ENCODE measurements at places on chromosomes 7 and 10. TPM values are rescaled to one million over a fixed set of nuclear protein-coding genes. Genes with fewer than 3 reads are reported as not detected.

- H3K27ac ChIP-seq: no peak overlapping the region
- H3K4me1 ChIP-seq: no peaks in the 10 kb centered on the region
- H3K36me3 ChIP-seq: no peaks in the 10 kb centered on the region
- DNase-seq: no peak
- no peaks in the 10 kb centered on the region for H3K27me3 ChIP-seq
- no peak overlapping the region for H3K4me3 ChIP-seq
Measured at GRCh38 chr10:96446966-96447596, 66.6 kb downstream of the TLL2 start.

DNA sequence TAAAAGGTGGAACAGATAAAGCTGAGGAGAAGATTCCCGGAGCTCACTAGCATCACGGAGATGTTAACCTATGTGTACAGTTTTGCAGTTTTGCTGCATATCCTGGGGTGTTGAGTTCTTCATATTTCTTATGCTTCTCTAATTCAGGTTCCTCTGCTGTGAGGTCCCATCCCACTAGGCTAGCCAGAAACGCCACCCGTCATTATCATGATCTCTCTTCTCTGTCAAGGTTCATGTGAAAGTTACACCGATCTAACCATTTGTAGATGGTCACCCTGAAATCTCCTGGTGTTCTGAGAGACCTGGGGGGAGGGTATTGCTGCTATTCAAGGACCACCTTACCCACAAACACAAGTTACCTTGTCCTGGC lies 136.3 kb downstream of the CCDC71L start:
- DNase-seq: no peak
- no peak overlapping the region for H3K4me3 ChIP-seq
- no peaks in the 10 kb centered on the region for H3K36me3 ChIP-seq
- H3K27me3 ChIP-seq: peaks cover 16% of the 10 kb centered on the region
- peak overlapping the region; percentile 12 for H3K27ac ChIP-seq

- H3K4me1 ChIP-seq: peaks cover 22% of the 10 kb centered on the region
- peaks cover 2% of the 10 kb centered on the region for H3K36me3 ChIP-seq
- H3K27me3 ChIP-seq: peaks cover 44% of the 10 kb centered on the region
- DNase-seq: peak; percentile 13
Measured at GRCh38 chr7:1593091-1593866, 23.4 kb upstream of the PSMG3 start.

DNA sequence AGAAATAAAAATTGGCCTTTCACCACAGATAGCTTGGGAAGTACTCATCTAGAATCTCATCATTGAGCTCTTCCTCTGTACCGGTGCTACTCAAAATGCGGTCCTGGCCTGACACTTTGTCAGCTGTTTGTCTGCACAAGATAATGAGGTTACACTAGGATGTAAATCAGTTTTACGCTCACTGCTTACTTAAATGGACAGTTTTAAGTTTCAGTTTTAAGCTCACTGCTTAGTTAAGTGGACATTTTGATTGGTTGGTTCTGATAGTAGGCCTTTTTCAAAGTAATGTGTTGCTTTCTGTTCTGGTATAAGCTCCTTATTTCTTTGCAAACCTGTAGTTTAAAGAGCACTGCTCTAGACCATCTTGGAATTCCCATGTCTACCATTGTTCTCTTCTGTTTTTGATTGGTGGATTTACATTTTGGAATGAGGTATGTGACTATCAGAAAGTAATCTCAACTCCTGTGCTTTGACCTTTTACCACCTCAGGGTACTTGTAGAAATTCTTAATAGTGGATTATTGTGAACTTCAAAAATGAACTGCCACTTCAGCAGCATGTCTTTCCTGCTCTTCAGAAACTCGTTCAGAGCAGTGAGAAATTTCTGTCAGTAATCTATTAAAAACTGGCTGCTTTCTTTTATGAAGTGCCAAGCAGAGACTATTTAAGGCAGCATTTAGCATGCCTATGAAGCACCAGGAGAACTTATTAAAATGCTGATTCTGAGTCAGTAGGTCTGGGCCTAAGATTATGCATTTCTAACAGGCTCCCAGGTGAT lies 55.0 kb downstream of the C1GALT1 start:
- no peak overlapping the region for H3K4me3 ChIP-seq
- no peaks in the 10 kb centered on the region for H3K27me3 ChIP-seq
- peaks cover 14% of the 10 kb centered on the region for H3K36me3 ChIP-seq

- no peaks in the 10 kb centered on the region for H3K36me3 ChIP-seq
- H3K4me1 ChIP-seq: no peaks in the 10 kb centered on the region
- H3K27me3 ChIP-seq: peaks cover 22% of the 10 kb centered on the region
- no peak for DNase-seq
- no peak overlapping the region for H3K4me3 ChIP-seq
Measured at GRCh38 chr10:77768039-77768438, 130.4 kb upstream of the KCNMA1 start.

- no peak overlapping the region for H3K4me3 ChIP-seq
- H3K4me1 ChIP-seq: peaks cover 3% of the 10 kb centered on the region
- peak; percentile 39 for DNase-seq
- no peaks in the 10 kb centered on the region for H3K36me3 ChIP-seq
Measured at GRCh38 chr10:43671659-43672531, 23.2 kb upstream of the ZNF32 start.

- H3K27me3 ChIP-seq: no peaks in the 10 kb centered on the region
- H3K27ac ChIP-seq: no peak overlapping the region
- peaks cover 85% of the 10 kb centered on the region for H3K4me1 ChIP-seq
Measured at GRCh38 chr10:91191584-91191919, 28.9 kb upstream of the PCGF5 start.

Gene SEMA3E
- not detected for total RNA-seq

Measured in activated T-cell treated with anti-CD3 and anti-CD28 coated beads, Interleukin-2, amount 50 U/mL, for 72 hours (primary cell).